Hematopoietic multipotent progenitor cell treated with erythropoietin and hydrocortisone succinate and interleukin-3 and kit ligand, for 8 days (in vitro differentiated cells): ENCODE measurements at places on chromosomes 1 and 21.

DNA sequence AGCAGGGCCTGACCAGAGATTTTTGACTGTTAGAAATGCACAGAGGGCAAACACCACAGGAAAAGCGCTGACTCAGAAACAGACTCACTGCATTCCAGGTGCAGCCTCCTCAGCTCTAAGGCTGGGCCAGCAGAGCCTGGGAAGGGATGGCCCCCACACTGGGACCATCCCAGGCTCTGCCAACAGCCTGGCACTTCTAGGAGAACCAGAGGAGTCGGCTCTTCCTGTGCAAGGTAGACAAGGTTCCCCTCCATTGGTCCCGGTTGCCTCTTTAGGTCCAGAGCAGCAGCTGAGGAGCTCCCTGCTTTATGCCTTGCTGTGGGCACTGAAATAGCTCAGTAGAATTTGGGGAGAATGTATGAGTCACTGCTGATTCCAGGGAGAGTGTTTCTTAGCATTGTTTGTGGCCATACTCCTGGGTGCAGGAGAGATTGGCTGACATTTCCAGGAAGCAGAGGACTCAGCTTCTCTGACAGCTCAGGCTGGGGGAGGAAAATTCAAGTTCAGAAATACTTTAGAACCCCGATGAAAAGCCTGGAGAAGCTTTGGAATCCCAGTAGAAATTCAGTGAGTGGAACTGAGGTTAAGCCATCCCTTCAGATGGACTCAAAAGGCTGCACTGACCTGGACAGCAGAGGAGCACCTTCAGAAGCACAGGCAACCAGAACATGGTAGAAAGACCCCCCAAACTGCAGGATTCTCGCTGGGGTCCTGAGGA, 19.7 kb downstream of the PRAMEF1 start:
- DNase-seq, result no peak

- no peak for DNase-seq
These were observed 27.8 kb upstream of the UMODL1 start for GRCh38 chr21:42043201-42043895.

DNA sequence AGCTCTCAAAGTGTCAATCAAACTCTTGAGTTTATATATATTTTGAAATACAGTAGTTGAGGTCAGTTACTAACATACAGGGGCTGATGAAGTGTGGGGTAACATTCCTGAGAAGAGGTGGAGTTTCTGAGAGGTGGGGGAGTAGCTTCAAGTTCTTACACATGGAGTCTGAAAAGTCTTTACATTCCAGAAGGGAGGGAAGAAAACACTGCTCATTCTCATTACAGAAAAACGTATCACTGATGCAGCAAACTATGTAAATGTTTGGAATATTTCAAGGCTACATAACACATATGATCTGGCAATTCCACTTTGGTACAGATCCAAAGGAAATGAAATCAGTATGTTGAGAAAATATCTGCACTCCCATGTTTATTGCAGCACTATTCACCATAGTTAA, 1065.8 kb upstream of the B3GALT2 start:
- DNase-seq, result no peak

DNA sequence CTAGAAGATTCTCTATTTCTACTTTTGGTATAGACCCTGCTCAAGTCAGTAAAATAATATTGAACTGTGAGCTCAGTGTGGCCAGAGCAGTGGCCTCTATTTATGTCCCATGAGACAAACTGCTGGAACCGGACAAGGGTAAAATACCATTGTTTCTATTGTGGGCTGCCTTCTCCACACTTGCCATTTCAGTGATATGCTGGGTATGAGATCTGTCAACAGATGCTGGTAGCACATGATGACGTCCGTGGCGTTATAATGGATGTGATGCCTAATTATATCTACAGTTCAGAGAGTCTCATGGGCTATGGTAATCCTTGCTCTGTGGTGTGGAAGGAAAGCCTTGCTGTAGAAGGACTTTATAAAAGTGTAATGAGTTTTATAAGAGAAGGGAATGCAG, 2.4 kb downstream of the ACTN2 start:
- no peak for DNase-seq

GRCh38 chr1:56808410-56808809, 10.8 kb downstream of the FYB2 start:
- DNase-seq, result no peak

DNA sequence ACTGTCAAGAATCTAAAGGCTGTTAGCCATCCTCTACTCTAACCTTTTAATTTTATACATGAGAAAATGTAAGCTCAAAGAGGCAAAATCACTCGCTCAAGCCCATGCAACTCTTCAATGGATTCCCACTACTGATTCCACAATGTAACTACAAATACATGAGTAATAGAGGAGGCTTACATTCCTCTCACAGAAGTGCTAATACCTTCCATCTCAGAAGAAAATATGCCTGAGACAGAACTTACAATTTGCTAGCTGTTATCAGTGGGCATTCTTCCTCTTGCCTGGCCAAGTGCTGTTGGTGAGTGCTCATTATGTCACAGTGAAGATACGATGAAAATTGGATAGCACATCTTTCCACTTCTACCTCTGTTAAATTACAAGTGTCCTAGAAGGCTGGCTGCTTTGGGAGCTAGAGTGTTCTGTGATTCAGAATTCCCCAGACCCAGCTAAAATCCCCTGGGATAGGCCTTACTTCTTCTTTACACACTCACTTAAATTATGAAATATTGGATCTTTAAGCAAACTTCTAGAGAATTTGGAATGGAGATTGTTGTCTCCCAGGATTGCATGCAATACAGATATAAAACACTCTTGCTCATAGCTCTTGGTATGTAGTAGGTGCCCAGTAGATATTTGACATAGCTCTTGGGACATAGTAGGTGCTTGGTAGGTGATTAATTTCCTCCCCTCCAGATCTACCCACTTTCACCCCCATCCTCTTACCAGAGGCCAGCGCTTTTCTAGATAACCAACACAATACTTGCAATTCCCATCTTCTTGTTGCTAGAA, 24.1 kb downstream of the BCL9 start:
- no peak for DNase-seq

GRCh38 chr1:100141192-100141591, 8.2 kb downstream of the TRMT13 start:
- no peak for DNase-seq
